ENCODE measurements at places on chromosomes 6 and 20.

DNA sequence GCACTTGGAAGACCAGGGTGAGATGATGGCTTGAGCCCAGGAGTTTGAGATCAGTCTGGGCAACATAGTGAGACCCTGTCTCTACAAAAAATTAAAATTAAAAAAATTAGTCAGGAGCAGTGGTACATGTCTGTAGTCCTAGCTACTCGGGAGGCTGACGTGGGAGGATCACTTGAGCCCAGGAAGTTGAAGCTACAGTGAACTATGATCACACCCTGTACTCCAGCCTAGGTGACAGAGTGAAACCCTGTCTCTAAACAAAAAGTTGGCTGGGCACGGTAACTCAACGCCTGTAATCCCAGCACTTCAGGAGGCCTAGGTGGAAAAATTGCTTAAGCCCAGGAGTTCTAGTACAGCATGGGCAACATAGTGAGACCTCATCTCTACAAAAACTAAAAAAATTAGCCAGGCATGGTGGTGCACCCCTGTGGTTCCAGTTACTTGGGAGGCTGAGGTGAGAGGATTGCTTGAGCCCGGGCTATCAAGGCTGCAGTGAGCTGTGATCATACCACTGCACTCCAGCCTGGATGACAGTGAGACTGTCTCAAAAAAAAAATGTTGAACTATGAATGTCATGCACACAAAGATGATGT is 60.8 kb upstream of the MYL9 start:
- no peak for DNase-seq

- peak; percentile 40 for DNase-seq
These were observed 126.1 kb upstream of the UST start for GRCh38 chr6:148620579-148621298.

GRCh38 chr6:48977573-48977972 is 485.5 kb downstream of the MMUT start:
- no peak for DNase-seq

DNA sequence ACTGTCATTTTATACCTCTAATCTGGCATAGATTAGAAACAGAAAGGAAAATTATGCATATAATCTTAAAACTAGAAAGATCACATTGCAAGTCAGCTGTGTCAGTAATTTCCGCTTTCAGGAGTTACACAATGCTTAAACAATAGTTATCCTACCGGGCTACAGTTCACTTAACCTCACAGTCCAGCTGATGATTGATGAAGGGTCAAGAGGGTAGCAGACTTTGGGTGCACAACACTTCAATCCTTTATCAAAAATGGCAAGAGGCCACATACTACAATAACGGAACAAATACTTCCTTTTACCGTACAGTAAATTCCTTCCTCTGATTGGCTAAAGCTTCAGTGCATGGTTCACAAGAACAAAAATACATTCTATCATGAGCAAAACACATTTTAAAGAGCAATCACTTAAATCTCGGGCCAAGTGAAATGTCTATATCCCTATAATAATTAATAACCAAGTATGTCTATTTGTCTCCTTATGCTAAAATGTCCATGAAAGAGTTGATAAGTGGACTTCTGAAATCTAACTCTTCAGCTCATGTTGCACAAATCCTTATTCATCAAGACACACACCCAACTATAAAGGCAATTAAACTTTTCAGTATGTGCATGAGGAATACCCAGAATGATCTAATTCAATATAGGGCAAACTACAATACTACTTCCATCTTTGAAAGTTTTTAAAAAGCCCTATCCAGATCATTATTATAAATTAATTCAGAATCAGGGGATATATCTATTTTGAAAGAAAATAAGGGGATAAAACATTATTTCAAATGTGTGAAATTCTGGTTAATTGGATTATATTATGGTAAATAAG is 76.8 kb downstream of the HIVEP2 start:
- DNase-seq = no peak

- no peak for DNase-seq
These were observed 70.8 kb upstream of the RIPOR2 start for GRCh38 chr6:25006565-25007001.

DNA sequence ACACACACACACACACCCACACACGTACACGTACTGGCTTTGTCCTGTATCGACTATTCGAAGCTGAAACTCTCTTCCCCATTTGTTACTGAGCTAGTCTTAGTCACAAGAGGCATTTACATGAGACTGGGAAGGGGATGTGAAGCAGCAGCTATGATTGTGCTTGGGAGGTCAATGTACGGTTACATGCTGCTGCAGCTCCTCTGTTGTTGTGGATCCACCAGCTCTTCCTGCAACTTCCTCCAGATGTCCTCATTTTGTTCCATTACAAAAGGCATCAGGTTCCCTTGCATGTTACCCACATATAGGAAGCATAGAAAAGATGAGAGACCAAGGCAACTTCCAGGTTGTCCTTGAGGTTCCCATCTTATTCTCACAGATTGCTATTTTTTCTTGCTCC is 612.4 kb upstream of the IMPG1 start:
- DNase-seq = no peak

- no peak for DNase-seq
These were observed 204.5 kb downstream of the KIF16B start for GRCh38 chr20:16368645-16369292.

DNA sequence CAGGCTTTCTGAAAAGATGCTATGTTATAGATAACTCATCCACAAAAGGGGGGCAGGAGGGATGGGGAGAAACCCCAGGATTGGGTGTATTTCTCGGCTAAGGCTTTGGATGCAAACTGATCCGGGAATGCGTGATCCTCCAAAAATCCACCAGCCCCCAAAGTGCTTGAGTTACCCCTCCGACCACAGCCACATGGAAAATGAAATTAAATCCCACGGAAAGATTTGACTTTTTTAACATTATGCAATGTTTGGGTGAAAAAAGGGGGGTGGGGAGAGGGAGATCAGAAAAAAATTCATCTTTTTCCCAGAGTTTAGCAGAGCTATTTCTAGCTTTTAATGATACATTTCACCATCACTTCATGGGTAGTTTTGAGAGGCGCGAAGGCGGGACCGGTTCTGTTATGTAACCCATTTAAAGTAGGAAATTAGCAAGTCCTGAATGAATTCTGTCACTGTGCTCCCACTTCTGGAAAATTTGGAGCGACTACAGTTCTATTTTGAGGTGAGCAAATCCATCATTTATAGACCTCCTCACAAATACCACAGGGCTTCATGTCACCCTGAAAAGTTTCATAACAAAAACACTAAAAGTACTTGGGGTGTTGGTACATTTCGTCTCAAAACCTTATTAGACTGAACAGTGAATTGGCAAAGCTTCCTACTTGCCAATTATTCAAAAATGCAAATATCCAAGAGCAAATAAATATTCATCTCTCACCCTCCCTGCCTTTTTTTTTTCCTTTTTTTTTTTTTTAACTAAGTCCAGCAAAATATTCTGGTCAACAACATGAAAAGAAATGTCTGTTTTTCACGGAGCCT is 51.9 kb upstream of the NFATC2 start:
- DNase-seq = no peak

GRCh38 chr6:106728296-106728870 is 99.0 kb downstream of the QRSL1 start:
- DNase-seq = no peak

- no peak for DNase-seq
These were observed 21.9 kb downstream of the BCAS1 start for GRCh38 chr20:54048481-54048880.

DNA sequence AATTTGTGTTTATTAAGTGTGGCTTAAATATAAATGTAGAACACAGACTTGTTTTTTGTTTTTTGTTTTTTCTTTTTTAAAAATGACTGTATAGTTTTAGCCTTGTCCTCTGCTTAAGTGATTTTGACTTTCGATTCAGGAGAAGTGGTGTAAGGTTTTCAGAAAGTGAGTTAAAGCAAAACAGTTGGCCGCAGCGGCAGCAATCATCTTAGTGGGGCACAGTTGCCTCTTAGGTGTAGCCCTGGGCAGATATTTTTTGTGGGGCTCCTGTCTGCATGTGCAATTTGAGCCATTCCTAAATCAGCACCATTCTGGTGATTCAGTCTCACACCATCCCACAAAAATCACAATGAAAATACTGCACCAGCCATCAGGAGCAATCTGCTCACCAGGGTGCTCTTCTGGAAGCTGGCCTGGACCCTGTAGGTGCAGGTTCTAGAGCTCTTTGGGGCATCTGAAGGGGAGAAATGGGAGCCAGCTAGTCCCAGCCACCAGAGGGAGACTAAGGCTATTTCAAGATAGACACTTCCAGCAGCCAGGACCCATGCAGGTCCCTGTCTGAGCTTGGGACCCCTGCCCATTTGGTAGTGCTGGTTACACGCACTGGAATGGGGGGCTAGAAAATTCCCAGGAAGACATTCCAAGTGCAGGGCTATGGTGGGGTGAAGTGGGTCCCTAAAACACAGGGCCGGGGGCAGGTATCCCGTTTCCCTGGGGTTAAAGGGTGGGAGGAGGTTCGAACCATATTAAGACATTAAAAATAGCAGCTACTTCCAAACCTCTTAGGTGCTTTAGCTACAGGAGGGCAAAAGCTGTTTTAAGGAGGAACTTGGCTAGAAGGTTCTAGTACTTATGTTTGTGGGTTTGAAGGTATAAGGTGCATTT is 156.6 kb downstream of the NFATC2 start:
- DNase-seq = peak; percentile 57

- no peak for DNase-seq
These were observed 43.0 kb downstream of the CBFA2T2 start for GRCh38 chr20:33532753-33533459.

DNA sequence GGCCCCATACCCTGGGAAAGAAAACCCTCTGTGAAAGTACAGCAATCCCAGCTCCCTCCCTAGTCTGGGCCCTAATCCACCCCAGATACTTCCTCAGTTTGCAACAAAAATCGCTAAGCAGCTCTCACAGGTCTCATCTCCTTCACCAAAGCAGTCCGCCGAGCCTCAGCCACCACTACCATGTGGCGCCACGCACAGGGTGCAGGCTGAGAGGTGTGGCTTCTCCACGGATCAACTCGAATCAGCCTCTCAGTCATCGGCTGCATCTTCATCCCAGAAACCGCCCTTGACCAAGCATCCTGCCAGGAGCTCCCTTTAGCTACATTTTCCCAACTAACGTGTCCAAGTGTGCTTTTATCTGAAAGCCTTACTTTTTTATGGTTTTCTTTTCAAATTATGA is 50.7 kb downstream of the ANKRD60 start:
- no peak for DNase-seq

- DNase-seq = peak; percentile 82
These were observed 155.6 kb upstream of the SNX9 start for GRCh38 chr6:157667211-157668008.
